ENCODE measurements at places on chromosomes 12 and 14.

GRCh38 chr14:68366656-68367055 lies 426.2 kb downstream of the ZFP36L1 start:
- no peak for DNase-seq

DNA sequence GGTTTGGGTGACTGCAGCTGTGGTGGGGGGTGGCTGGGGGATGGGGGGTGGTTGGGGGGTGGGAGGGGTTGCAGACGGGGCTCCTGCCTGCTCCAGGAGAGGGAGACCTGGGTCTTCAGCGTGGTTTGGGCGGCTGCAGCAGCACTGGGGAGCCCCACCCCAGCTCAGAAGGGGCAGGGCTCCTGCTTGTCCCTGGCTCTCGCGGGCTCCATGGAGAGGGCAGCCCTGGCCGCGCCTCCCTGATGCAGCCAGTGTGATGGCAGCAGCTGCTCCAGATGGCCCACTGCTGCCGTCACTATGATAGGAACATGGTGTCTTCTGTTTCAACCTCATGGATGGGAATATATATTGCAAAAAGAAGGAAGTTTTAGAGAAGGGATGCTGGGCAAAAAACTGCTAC lies 22.9 kb downstream of the TRHDE start:
- DNase-seq = no peak

- DNase-seq = no peak
These were observed 6.8 kb downstream of the DRAM1 start for GRCh38 chr12:101884174-101884573.

GRCh38 chr12:125683748-125684381 lies 618.6 kb downstream of the AACS start:
- DNase-seq = no peak

DNA sequence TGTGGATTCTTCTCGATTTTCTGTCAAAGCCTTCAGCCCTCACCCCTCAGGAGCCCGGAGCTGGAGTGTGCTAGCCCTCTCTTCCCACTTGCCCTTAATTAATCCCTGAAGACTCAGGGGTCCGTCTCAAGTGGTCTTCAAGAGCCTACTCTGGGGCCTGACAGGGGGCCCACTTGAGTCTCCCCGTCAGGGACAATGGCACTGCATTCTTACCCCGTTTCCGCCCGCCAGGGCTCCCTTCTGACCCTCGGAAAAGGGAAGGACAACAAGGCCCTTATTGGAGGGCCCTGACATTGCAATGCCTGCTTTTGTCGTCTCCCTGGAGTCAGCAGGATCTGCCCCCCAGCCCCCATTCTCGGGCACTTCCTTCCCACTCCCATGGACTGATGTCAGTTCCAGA lies 34.4 kb downstream of the TBX3 start:
- no peak for DNase-seq

DNA sequence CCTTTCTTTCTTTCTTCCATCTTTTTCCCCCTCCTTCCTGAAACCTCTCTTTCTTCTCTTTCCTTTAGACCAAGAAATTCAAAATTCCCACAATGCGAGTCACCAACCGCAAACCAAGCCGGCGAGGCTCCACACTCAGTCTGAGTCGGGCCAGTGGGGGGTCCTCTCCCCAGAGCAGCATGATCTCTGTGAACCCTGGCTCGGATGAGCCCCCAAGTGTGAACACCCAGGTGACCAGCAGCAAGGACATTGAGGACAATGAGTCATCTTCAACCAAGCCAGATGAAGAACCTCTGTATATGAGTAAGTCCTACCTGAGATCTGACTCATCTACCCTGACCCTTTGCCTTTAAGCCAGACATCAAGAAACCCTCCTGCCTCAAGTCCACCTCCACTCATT lies 88.6 kb upstream of the TMEM233 start:
- no peak for DNase-seq

DNA sequence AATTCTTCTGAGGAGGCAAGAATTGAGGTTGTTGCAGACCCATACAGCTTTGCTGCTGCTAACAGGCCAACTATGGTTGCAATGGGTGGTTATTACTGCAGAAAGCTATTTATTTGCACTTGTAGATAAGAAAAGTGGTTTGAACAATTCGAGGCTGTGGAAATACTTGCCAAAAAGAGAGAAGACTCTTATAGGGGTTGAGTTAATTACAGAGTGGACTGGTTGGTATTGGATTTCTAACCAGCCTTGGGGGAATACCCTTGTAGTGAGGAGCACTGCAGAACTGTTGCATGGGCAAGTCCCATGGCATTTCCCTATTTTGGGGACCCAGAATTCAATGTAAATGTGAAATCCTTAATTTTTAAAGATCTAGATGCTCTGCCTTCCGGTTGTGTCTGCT lies 120.5 kb downstream of the KCNMB4 start:
- DNase-seq = no peak

GRCh38 chr12:126157575-126157966 lies 1092.3 kb downstream of the AACS start:
- no peak for DNase-seq

DNA sequence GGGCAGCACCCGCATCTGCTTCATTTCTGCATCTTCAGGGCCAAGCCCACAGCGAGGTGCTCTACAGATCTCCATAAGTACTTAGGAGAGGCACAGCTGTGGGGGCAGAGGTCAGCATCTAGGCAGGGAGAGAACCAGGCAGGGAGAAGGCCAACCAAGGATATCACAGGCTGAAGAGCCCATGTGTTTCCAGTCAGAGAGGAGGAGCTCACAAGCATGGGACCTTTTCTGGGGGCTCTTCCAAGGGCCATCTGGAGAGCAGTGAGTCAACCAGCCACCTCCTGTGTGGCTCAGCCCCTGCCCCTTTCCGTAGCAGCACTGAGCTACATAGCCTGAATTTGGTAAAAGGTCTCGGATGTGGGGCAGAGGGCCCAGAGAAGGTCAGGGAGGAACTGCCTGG lies 78.5 kb downstream of the ARL6IP4 start:
- no peak for DNase-seq

- no peak for DNase-seq
These were observed 116.1 kb downstream of the SCARB1 start for GRCh38 chr12:124747426-124748161.

GRCh38 chr14:53836551-53836950 lies 120.1 kb downstream of the BMP4 start:
- no peak for DNase-seq

- DNase-seq = no peak
These were observed 10.6 kb upstream of the CDKL1 start for GRCh38 chr14:50407111-50407812.

DNA sequence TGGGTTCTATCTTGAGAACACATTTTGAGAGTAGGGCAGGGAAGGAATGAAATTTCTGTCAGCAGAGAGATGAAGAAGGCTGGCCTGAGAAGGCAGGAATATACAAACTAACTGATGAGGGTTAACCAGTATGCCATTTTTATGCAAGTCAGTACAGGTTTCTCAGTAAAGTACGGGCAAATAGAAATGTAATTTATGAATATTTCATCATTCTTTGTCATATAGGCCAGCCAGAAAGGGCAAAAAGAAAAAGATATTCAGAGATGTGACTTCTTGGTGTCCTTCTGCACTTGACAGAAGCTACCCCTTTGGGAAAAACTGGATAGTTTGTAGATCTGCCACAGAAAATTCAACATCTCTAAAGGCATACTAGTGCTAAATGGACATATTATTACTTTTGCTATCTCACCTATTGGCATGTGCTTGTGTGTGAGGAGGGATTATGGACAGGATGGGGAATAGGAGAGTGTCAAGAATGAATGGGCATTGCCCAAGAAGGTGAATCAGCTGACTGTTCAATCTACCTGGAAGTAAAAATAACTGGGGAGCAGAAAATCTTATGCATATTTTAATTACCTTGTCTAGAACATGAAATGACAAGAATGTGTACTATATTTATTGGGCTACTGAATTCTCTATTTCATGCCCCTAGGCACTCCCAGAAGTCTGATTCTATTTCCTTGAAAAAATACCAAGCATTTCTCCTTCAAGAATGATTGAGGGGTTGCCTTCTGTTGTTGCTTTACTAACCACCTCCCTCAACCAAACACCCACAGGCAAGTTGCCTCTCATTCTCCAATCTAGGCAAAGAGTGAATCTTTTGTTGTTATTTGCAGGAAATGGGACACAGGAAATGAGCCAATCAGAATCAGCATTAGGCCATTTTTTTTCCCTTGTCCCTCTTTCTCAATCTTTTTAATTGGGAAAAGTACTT lies 175.1 kb upstream of the SLC38A2 start:
- no peak for DNase-seq

DNA sequence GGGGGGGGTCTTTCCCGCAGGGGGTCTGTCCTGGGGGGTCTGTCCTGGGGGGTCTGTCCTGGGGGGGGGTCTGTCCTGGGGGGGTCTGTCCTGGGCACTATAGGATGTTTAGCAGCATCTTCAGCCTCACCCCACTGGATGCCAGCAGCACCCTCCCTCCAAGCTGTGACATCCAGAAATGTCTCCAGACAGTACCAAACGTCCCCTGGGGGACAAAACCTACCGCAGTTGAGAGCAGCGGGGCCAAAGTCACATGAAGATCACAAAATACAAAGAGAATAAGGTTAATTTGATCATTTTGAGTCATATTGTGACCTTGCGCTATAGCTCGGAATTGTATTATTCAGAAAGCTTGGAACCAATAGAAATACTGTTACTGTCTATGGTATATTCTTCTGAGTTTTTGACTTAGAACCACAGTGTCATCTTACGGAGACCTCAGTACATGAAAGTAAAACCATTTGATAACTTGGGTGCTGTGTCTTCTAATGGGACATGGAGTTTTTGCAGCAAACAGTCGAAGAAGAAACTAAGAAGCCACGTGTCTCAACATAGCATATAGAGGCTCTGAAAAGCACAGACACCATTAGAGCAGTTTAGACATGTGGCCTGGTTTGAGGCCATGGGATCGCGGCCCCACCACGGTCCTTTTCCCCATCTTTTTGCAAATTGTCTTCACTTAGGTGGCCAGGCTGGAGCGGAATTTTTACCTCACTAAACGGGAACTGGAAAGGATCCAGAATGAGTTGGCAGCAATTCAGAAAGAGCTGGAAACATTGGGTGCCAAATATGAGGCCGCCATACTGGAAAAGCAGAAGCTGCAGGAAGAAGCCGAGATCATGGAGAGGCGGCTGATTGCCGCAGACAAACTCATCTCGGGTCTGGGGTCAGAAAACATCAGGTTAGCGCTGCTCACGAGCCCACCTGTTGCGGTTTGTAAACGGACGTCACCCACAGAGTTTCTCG lies 59.9 kb downstream of the CCDC92 start:
- DNase-seq = no peak

GRCh38 chr14:57287745-57288144 lies 19.0 kb downstream of the AP5M1 start:
- DNase-seq = no peak

DNA sequence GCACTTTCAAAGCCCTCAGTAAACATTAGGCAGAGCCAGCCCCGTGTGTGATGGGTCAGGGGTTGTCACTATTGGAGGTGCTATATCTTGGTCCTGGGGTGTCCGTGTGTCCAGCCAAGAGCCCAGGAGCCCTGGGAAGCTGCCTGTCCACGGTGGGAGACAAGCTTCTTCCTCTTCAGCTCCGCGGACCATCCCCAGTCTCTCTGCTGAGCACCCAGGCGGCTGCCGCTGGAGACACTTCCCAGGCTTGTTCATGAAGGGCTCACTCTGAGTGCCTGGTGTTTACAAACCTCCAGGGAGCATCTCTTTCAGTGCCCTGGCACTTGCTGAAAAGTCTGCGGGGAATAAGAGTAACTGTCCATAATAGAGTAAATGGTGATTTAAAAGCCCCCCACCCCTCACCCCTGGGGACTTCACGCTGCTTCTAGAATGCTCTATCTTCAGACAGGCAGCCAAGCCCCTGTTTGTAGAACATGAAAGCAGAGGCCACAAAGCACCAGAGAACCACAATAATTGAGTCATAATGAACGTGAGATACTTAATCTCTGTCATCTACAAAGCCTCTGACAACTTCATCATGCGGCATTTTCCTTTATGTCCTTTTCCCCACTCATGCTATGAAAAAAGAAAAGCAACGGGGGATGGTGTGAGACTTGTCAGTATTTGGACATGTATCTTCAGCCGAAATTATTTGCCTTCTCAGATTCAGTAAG lies 178.6 kb downstream of the TMEM132C start:
- no peak for DNase-seq

DNA sequence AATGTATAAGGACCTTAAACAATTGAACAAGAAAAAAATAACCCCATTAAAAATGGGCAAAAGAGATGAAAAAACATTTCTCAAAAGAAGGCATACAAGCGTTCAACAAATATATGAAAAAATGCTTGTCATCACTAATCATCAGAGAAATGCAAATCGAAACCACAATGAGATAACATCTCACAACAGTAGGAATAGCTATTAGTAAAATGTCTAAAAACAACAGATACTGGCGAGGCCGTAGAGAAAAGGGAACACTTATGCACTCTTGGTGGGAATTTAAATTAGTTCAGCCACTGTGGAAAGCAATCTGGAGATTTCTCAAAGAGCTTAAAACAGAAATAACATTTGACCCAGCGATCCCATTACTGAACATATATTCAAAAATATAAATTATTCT lies 769.8 kb upstream of the MGAT4C start:
- DNase-seq = no peak

- no peak for DNase-seq
These were observed 6.9 kb downstream of the KRT4 start for GRCh38 chr12:52806821-52807543.

DNA sequence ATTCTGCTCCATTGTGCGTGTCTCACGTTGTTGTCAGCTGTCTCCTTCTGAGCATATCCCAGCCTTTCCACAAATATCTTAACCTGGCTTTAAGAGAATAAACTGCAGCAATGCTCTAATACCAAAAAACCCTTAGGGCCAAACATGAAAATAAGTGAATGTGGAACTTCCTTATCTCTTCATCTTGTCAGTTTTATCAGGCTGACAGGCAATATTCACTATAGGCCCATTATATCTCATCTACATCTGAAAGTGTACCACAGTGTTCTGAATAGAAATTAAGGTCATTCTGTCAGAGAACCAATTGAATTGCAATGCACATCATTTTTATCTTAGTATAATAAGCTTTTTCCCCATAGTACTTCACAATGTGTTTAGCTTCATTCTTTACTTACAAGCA lies 933.1 kb upstream of the FBXO33 start:
- no peak for DNase-seq

- no peak for DNase-seq
These were observed 26.6 kb downstream of the FBXO34 start for GRCh38 chr14:55297611-55298499.

- no peak for DNase-seq
These were observed 37.5 kb downstream of the TM7SF3 start for GRCh38 chr12:26976687-26977086.

GRCh38 chr12:4763549-4763948 lies 43.3 kb downstream of the GALNT8 start:
- DNase-seq = no peak

- no peak for DNase-seq
These were observed 23.0 kb downstream of the CCDC63 start for GRCh38 chr12:110869803-110870202.

GRCh38 chr12:10571141-10571540 lies 42.3 kb downstream of the MAGOHB start:
- no peak for DNase-seq

GRCh38 chr12:131098178-131098981 lies 144.7 kb downstream of the ADGRD1 start:
- no peak for DNase-seq

GRCh38 chr14:68464711-68465110 lies 328.2 kb downstream of the ZFP36L1 start:
- DNase-seq = no peak
